ENCODE measurements at places on chromosomes 13 and 19.
A peak's percentile ranks its signal among the peaks of the same experiment; 100 is the strongest.

DNA sequence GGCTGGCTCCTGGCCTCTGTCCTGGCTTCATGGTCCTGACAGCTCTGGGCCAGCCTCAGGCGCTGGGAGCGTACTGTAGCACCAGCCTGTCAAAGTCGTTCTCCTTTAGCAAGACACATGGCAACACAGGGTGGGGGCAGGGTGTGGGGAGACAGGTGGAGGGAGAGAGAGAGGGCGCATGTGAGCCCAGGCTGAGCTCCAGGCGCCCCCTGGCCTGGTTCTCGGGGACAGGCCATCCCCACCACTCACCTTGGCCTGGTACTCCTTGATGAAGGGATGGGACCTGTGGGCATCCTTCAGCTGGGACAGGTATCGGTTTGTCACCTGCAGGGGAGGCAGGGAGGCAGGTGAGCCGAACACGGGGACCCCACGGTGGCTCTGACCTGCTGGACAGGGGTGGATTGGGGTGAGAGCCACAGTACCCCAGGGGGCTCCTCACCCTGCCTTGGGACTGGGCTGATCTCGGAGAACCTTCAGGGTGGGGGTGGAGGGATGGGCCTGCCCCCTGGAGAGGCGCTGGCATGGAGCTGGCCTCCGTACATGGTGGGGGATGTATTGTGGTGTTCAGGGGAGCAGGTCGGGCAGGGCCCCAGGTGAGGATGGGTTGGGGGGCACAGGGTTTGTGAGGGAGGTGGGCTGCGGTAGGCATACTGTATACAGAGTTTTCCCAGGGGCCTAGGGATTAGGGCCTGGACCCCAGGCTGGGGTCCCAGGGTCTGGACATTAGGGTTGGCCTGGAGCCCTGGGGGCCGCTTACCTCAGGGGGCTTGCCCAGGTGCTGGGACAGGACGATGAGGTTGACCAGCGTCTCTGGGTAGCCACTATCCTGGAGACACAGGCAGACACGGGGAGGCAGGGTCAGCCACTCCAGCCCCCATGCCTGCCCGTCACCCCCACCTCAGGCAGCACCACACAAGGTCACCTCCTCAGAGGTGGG is 3.9 kb upstream of the CERS1 start:
- DNase-seq, result no peak

DNA sequence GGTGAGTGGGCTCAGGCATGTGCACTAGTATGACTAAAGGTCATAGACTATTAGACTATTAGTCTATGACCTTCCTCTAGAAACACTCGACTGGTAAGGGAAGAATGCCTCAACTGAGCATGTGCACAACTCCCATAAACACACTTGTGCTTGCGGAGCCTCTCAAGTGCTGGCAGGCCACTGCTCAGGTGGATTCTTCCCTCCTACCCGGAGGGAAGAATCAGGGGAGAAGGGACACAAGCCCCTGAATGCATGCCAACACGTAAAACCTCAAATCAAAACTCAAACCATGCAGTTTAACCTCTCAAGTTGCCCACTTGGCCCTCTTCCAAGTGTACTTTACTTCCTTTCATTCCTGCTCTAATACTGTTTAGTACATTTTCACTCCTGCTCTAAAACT is 287.6 kb upstream of the SGCG start:
- DNase-seq, result no peak

- DNase-seq, result no peak
These were observed 96.7 kb upstream of the TRPC4 start for GRCh38 chr13:37966266-37966665.

DNA sequence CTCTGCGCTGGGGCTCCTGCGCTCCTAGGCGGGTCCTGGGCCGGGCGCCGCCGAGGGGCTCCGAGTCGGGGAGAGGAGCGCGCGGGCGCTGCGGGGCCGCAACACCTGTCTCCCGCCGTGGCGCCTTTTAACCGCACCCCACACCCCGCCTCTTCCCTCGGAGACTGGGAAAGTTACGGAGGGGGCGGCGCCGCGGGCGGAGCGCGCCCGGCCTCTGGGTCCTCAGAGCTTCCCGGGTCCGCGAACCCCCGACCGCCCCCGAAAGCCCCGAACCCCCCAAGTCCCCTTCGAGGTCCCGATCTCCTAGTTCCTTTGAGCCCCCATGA is at the start of gene GJB2:
Gene GJB2, minus strand, starts transcription at position 103 of the 326 bp plus-strand sequence. CDS start 3,357 bp downstream, outside the sequence.
- no peak for DNase-seq

- DNase-seq, result peak; percentile 91
These were observed 277.9 kb downstream of the ZNF536 start for GRCh38 chr19:30649934-30650614.

DNA sequence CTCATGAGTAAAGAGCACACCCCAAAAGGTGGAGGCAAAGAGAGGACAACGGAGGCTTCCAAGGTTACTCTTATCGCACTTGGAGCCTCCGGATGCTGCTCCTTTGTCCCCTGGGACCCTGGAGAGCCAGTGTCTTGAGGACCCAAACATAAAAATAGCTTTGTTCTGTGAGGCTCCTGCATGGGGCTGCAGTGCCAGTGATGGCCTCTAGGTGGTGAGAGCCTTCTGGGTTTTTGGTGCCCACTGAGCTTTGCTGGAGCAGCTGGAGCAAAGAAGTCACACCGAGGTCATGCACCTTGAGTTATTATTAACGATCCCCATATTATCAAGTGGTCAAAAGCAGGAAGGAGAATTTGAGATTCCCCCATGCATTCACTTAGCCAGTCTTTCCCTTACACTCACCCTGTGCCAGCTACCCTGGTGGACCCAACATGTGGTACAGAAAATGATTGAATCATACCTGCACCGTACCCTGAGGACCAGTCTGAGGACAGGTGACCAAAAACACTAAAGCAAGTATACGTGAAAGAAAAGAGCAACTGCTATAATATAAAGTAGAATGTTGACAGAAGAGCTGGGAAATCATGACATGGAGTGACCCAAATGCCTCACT is 41.5 kb downstream of the ZNF682 start:
- peak; percentile 81 for DNase-seq

DNA sequence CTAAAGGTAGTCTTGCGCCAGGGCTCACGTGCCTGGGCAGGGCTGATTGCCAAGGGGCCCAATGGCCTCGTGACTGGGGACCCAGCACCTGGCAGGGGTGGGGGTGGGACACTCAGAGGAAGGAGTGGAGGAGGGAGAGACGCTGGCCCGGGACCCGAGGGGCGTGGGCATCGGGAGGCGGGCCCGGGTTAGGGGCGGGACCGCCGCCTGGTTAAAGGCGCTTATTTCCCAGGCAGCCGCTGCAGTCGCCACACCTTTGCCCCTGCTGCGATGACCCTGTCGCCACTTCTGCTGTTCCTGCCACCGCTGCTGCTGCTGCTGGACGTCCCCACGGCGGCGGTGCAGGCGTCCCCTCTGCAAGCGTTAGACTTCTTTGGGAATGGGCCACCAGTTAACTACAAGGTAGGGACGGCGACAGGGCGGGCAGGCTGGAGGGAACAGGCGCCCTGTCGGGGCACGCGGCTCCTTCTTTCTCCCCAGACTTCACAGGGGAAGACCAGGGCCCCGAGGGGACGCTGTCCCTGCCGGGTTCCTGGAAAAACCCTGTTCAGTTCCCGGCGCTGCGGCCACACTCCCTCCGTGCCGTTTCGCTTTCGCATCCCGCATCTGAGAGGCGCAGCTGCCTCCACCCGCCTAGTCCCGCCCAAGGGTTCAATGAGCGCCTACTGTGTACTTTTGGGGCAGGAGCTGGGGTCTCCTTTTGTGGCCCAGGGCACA is at the start of gene IFI30:
Gene IFI30, plus strand, starts transcription at position 242 of the 717 bp plus-strand sequence. Its CDS starts 29 bp downstream, at position 271.
- peak; percentile 94 for DNase-seq

- peak; percentile 84 for DNase-seq
These were observed 146.5 kb downstream of the PCCA start for GRCh38 chr13:100235311-100235901.

GRCh38 chr19:19348266-19348665 is 27.6 kb downstream of the MAU2 start:
- DNase-seq, result no peak

- no peak for DNase-seq
These were observed 6.0 kb upstream of the PRX start for GRCh38 chr19:40419066-40419612.

DNA sequence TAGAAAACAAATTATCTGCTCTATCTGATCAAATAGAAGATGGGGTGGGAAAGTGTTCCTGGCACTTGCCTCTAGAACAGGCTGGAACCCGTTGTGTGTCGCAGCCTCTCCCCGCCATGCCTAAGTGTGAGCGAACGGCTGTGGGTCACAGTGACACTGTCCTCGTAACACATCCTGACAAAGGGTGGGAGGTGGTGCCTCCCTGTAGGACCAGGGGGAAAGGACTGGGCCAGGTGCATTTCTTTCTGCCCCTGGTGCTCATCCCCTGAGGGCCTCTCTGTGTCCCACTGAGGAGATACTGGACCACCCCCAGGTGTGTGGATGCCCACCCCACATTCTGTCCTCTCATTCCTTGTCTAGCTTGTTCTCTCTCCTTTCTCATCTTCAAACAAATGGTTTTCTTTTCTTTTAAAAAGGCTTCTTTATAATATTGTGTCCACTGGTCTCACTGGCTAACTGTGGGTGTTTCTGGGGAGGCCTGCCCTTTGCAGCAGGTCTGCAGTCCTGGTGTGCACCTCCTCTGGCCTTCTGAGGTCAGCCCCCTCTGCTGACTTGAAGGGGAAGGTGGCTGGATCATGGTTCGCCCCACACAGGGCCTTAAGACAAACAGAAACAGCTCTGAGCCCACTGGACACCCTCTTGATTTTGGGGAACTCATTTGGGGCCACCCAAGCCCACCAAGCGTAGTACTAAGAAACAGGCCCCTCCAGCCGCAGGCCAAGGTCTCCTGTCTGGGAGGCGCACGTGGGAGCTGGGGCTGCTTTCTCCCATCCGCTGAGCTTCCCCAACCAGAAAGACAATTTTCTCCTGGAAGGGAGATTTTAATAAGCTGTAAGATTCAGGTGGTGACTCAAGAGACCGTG is 152.5 kb upstream of the SOX1 start:
- DNase-seq, result no peak

DNA sequence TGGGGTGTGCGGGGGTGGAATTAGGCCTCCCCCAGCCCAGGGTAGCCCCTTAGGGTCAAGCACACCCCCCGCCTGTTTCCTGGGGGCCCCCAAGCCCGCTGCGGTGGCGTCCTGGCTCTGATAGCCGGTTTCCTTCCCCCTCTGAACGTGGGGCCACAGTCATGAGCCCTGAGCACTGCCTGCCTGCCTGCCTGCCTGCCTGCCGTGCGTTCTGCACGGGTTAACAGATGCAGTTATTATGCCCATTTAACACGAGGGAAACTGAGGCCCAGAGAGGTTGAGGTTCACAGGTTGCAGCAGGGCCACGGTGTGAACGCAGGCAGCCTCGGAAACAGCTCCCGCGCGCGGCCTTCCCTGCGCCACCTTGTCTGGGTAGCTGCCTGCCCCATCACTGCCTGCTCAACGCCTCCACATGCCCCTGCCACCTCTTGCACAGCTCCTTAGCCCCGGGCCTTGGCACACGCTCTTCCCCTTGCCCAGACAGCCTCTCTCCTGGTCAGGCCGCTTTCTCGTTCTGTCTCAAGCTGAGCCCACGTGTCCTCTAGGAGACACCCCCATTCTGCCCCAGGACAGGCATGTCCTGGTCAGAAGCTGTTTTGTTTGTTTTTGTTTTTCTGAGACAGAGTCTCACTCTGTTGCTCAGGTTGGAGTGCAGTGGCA is 1.2 kb upstream of the GAMT start:
- DNase-seq, result no peak

DNA sequence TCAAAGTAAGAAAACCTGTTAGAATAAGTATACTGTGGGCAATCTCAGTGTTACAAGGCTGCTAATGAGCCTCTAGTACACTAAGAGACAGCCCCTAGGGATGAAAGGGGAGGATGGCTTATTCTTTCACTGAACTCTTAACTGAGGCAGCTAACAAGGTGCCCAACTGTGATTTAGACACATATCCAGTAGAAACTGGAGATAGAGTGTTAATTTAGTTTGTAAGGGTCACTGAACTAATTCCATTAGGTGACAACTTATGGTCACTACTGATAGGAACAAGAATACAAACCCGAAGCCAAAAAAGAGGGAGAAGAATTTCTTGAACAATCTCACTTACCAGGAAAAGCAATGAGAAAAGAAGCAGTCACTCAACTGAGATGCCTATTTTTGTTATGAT is 1010.6 kb downstream of the PCDH9 start:
- no peak for DNase-seq

- DNase-seq, result no peak
These were observed 14.6 kb downstream of the NLRP8 start for GRCh38 chr19:55962186-55962585.

- no peak for DNase-seq
These were observed 818.7 kb upstream of the GPC6 start for GRCh38 chr13:92407858-92408257.

GRCh38 chr13:33721724-33722123 is 96.2 kb upstream of the RFC3 start:
- DNase-seq, result peak; percentile 49

Data from Karpas-422 (cell line).